Type B pancreatic cell (in vitro differentiated cells): ENCODE measurements at places on chromosomes 1 and 21.
A peak's percentile ranks its signal among the peaks of the same experiment; 100 is the strongest.

GRCh38 chr1:231236938-231237337 lies 4.1 kb upstream of the GNPAT start:
- DNase-seq, result no peak

GRCh38 chr1:166354406-166354805 lies 187.6 kb upstream of the FAM78B start:
- DNase-seq, result no peak

DNA sequence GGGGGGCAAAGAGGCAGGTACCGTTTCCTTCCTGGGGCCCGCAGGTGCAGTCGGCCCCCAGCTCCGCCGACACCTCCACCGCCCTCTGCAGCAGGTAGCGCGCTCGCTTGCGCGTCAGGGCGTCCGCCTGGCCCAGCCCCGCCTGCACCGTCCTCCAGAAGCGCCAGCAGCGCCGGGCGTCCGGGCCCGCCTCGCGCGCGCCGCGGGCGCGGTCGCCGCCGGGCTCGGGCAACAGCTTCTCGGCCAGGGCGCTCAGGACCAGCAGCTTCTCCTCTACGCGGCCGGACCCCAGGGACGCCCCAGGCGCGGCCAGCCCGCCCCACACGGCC lies 863 bp downstream of the TARBP1 start:
- DNase-seq, result peak; percentile 77

DNA sequence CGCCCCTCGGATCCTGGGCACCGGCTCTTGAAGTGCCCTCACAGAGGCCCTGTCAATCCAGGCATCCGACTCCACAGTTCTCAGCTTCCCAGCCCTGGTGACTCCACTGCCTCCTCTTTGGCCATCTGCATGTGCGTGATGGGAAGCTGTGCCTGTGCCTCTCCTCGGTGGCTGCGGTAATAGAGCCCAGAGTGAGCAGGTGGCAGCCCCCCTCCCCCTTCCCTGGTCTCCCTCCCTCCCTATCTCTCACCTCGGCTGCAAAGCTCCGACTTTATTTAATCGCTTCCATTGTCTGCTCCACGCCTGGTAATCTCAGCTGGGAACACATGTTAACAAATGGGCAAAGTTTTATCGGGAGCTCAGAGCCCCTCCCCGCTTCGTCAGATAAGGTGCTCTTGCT lies 91.9 kb downstream of the IGSF21 start:
- no peak for DNase-seq

DNA sequence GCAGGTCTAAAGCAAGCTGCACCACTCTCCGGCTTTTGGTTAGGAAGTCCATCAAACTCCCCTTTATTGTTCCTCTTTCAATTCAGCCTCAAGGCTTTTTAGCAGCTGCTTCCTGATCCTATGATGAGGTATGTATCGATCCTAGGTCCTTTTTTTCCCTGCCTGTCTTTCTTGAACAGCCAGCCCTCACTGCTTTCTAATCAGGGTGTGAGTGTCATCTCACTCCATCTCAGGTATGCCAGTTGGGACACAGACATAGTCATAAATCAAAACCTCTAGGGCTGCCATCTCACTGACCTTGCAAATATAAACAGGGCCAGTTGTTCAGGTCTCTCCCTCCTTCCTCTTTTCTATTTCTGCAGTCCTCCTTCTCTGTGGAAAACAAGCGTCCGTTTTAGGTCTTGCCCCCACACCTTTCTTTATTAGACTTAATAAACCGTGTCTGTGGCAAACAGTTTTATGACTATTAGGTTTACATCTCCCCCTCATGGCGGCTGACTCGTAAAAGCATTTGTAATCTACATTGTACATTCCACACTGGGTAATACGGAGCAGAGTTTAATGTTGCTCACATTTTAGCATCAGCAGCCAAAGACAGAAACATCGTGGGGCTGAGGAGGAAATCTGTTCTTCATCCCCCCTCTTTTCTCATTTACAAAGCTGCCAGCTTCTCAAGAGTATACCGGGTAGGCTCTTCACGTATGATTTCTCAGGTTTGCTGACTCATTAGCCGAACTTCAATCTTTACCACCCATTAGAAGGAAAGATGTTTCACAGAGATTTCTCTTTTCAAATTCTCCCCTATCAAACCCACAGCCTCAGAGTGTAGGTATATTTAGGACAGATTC lies 11.6 kb downstream of the STYXL2 start:
- DNase-seq, result no peak

DNA sequence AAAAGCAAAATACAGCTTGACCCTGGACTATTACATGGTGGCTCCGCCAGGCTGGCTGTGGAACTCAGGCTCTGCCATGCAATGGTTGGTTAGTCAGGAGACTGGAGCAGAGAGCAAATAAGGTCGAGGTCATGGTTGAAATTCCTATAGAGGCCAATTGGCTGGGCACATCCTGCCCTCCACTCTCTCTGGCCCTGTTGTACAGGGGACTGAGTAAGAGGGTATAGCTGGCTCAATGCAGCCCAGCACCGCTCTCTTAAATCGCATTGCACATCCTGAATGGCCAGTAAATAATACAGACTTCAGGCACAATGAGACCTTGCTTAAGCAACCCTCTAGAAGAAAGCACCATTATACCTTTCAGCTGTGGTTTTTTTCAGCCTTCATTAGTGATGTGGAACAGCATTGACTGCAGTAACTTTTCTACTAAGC lies 59.3 kb upstream of the PPP2R5A start:
- no peak for DNase-seq

DNA sequence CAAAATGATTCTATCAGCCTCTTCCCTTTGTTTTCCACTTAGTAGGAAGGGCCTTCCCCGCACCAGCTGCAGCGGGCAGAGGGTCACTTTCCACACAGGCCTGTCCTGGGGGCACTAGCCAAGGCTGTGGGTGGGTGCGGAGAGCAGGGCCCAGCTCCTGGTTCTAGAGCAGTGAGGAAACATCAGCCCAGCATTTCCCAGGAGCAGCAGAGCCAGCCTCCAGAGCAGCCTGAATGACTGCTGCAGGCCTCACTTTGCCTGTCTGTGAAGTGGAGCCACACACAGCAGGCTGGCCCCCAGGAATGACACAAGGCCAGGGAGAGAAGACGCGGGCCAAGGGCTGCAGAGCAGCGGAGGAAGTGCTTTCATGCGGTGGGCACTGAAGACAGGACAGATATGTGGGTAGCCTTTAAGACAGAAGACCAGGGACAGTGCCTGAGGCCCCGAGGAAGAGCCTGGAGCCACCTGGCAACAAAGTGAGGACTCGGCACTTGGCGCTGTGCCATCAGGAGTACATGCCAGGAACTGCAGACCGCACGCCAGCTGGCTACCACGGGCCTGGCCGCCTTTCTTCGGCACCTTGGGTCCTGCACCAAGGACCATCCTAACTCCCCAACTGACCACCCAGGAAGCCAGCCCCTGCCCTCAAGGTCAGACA lies 42.0 kb downstream of the ACOT7 start:
- DNase-seq, result no peak

- DNase-seq, result no peak
Measured at GRCh38 chr1:156833603-156834002, 17.0 kb upstream of the SH2D2A start.

- DNase-seq, result no peak
Measured at GRCh38 chr1:226814751-226815537, 55.5 kb upstream of the PSEN2 start.

DNA sequence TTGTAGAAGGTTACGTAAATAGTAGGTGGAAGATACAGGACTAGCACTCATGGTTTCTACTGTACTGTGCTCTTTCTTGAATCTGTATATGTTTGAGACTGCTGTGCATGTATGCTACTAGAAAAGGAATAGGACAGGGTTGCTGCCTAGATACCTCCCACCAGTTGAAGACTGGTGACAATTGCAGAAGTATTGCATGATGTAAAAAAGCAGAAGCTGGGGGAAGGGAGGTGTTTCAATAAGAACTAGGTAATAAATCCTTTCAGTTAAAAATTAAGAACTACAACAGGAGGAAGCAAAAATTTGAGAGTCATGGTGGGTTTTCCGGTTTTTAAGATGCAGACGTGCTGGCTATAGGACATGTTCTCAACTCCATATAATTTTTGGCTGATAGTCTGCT lies 88.1 kb downstream of the CCDC30 start:
- no peak for DNase-seq

DNA sequence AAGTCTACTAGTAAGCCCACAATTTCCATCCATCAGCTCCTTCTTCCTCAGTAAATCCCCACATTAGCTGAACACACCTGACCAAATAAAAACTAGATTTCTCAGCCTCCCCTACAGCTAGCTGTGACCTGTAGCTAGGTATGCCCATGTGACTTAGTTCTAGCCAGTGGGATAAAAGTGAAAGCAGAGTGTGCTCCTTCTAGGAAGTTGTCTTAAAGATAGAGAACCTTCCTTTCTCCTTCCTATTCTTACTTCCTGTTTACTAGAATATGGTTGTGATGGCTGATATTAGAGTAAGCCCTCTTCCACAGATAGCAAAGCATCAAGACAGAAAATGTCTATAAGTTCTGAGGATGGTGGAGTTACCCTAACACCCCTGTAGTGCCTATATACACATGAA lies 67.0 kb downstream of the PIK3R3 start:
- no peak for DNase-seq

- no peak for DNase-seq
Measured at GRCh38 chr1:66418021-66418420, 115.9 kb upstream of the SGIP1 start.

GRCh38 chr1:77538956-77539518 lies 143.4 kb downstream of the ZZZ3 start:
- no peak for DNase-seq

DNA sequence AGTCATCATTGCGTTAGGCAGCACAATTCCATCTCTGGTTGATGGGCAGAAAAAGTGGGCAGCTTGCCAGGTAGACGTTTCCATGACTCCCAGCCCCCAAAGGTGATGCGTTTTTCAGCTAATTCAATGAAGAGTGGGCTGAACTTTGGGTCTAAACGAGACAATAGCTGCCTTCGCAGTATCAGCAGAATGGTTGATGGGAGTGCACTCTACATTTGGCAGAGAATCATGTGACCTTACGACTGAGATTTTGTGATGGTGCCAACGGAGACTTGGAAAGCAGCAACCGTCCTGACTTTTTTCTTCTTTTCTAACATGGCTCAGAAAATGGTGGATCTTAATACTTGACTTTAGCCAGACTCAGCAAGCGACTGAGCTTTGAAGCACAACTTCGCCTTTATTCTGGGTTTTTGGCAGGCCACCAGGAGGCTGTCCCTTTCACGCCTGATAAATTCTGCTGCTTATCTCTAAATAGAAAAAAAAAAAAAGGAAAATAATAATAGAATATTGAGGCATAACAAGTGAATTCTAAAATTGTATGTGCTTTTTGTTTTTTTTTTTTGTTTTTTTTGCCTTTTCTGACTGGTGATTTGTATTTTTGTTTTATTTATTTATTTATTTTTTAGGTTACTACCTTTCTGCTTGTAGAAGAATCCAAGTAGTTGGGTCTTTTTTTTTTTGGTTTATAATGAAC lies 804.8 kb downstream of the USP25 start:
- no peak for DNase-seq

DNA sequence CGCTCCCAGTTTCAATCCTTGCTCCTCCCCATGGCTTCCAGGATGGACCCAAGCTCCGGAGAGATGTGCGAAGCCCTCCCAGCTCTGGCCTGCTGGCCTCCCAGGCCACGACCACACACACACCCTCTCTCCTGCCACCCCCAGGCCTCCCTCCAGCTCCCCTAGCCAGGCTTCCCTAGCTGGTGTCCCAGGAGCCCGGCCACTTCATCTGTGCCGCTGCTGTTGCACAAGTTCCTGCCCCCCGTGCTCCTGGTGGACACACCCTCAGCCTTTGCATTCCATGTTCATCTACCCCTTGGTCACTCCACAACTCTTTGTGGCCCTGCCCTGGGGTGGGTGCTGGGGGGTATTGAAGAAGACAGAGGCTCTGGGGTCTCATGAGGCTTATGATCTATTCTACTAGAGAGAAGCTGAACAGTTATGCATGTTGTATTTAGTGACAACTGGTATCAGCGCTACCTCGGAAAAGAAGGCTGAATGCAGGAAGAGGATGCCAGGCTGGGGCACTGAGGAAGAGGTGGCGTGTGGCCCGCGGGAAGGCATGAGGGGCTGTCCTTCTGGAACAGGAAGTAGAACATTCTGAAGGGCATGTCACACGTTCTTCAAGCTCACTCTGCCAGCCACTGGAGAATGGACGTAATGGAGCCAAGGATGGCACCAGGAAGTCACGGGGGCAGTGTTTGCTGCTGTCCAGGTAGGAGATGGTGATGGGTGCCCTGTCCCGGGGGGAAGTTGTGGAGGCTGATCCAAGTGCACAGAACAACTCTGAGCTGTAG lies 172.4 kb downstream of the PSMG1 start:
- no peak for DNase-seq

DNA sequence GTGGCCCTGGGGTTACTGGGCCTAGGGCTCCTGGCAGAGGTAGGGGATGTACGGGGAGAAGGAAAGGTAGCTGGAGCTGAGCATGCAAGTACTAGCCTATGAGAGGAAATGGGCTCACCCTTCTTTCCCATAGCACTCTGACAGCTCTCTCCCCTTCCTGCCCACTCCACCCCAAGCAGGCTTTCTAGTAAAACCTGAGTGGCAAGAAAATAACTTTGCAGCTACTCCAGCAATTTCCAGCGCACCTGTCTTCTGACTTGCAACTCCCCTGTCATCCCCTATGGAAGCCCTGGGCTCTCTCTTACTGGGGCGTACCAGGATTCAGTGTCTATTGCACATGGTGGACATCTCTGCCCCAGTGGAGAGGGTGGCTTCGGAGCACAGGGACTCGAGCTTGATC lies 6.7 kb upstream of the IVL start:
- no peak for DNase-seq

DNA sequence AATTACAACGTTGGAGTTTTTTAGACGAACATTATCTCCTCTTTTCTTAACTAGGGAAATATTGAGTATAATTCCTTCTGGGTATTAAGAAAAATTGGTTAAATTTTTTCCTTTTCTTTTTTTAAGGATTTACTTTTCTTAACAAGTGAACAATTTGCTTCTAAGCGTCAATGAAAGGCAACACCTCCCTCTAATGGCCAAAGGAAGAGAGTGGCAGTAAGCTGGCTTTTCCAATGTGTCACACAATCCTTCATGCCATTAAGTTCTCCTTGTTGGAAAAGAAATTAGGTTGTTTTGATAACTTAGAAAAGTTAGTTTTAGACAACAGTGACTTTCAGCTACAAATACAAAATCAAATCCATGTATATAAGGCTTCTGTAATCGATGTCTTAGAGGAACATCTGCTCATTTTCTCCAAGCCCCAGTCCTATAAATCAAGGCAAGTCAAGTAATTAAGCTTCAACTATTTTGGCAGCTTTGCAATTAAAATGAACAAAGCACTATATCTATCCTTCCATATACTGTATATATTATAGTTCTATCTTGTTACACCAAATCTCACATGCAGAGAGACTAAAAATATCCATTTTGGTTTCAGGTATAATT lies 62.8 kb downstream of the EDEM3 start:
- DNase-seq, result no peak

DNA sequence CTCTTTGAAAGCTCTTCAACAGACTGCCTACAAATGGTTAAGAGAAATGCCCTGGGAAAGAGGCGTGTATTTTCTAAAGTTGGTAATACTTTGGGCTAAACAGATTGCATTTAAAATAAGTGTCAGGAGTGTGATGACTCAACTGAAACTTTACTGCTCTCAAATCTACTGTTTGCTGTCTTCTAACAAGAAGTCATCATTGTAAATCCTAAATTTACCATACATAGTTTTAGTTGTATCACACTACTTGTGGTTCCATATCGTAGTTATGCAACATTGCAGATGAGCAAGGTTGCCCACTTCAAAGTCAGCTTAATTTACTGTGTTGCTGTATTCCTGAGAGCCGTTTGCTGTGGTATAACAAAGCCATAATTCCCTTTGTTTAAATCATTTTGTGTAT lies 59.6 kb downstream of the RGS21 start:
- DNase-seq, result no peak

GRCh38 chr1:198880818-198881597 lies 242.2 kb downstream of the PTPRC start:
- no peak for DNase-seq

GRCh38 chr1:54480525-54480848 lies 67.5 kb upstream of the ACOT11 start:
- no peak for DNase-seq
